ENCODE measurements at places on chromosomes 2 and 18.

DNA sequence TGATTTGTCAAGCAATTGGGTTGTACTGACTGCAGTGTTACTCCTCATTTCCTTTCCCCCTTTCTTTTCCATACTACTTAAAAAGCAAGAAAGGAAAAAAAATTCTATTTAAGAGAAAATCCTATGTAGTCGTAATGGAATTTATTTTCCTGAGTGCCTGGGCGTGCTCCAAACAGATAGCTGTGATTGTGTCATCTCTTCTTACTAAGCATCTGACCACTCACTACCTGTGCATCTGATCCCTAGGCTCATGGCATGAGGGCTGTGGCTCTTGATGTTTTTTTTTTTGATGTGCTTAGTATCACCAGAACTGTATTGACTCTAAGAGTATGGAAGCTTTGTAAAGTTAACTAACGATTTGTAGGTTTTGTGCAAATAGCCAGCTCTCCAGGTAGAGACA is 19.0 kb downstream of the CRIM1 start:
- peak; percentile 67 for DNase-seq

- DNase-seq, result no peak
Measured at GRCh38 chr2:75518638-75519465, 41.9 kb downstream of the EVA1A start.

DNA sequence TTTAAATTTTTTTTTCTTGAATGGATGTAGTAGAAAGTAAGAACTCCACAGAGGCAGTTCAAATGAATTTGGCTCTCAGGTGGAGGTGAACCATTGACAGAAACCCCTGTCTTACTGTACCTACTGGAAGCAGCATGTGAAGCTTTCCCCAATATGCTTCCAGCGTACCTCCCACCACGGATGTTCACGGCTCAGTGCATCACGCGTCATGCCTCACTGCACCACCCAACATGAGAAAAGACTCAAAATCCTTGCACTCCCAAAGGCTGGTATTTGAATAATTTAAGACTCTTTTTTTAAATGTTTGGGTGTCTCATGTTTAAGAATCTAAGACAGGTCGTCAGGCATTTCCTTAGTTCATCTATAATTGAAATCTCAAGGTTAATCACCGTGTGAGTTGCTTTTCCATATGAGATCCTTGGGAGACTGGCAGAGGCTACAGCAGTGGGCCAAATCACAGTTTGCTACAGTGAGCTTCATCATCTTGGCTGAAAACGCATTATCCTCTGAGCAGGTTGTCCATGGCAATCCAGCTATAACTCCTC is 846.4 kb downstream of the DCDC2C start:
- no peak for DNase-seq

DNA sequence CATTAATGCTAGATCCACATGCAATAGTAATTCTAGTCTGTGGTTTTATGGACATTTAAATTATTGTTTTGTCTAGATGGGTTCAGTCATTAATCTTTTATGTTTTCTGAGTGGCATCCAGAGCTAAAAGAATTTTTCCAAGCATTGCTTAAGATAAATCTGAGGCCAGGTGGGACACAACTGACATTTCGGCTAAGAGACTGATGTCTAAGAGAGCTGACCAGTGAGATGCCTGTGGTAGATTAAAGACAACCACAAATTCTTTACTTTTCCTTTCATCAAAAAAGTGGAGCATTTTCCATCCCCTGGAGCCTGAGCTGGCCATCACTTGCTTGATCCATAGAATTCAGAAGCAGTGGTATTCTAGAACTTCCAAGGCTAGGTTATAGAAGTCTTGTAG is 182.2 kb downstream of the NRP2 start:
- no peak for DNase-seq

GRCh38 chr2:120863661-120864320 is 128.1 kb downstream of the GLI2 start:
- DNase-seq, result peak; percentile 84

DNA sequence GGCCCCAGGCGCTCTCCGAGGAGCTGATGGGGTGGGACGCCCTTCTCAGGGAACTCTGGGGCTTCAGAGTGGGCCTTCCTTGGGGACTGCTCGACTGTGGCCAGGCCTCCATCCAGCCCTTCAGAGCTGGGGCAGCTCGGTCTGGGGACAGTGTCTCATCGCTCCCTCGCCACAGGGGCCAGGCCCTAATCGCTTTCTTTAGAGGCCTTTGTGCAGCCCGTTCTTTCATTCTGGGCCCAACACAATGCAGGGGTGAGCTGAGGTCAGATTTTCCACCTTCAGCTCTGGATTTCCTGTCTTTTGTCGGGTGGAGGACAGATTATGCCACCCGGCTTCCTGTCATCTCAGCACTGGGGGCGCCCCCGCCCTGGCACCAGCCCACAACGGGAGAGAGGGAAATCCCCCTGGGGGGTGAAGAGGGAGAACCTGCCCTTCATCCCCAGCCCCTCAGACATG is 25.2 kb downstream of the MYCN start:
- no peak for DNase-seq

DNA sequence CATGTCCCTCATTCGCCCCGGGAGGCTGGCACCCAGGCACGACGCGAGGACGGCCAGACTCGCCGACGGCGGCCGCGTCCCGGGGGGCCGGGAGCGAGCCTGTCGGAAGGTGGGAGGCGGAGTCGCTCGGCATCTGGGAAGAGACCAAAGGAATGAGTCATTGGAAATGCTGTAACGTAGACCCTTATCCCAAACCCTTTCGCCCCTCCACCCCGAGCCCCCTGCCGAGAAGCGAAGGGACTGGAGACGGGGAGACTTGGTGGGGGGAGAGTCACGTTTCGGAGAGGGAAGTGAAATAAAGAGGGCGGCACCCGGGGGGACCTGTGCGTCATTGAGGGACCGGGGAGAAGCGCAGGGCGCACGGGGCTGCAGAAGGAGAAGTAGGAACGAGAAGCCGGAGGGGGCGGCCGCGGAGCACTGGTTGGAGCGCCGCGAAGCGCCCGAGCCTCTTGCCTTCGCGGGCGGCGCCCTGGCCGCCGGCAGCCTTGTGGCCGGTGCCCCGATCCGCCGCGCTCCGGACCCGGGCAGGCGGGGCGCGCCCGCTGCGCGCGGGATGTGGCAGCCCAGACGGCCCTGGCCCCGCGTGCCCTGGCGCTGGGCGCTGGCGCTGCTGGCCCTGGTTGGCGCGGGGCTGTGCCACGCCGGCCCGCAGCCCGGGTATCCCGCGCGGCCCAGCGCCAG is at the start of gene EMILIN2:
EMILIN2 (plus strand) TSS at position 371 of the 681 bp plus-strand sequence; CDS start at position 554, 183 bp downstream.
- DNase-seq, result peak; percentile 26

GRCh38 chr18:1511619-1512311 is 607.1 kb downstream of the ADCYAP1 start:
- no peak for DNase-seq

- DNase-seq, result no peak
Measured at GRCh38 chr18:2396162-2396505, 175.2 kb downstream of the METTL4 start.

GRCh38 chr2:74881626-74882298 is 47.8 kb downstream of the HK2 start:
- DNase-seq, result no peak

DNA sequence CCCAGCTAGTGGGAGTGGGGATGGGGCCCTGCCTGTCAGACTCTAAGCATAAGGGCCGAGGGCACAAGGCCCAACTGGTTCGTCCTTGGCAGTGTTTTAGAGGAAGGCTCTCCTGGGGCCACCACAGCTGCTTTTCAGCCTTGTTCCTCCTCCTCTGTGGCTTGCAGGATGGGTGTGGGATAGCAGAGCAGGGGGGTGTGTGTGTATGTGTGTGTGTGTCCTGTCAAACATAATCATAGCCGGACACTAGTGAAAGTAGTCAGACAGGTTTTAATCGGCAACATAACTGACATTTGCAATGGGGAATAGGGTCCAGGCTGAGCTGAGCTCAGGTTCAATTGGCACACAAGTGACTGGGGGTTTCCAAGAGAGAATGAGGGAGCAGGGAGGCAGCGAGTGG is 114.2 kb downstream of the SEPTIN10 start:
- DNase-seq, result no peak

- DNase-seq, result peak; percentile 73
Measured at GRCh38 chr2:182866461-182867406, at the start of gene FRZB. Gene FRZB, minus strand, starts transcription at chr2:182866637. Its CDS starts 85 bp downstream, at chr2:182866552.

DNA sequence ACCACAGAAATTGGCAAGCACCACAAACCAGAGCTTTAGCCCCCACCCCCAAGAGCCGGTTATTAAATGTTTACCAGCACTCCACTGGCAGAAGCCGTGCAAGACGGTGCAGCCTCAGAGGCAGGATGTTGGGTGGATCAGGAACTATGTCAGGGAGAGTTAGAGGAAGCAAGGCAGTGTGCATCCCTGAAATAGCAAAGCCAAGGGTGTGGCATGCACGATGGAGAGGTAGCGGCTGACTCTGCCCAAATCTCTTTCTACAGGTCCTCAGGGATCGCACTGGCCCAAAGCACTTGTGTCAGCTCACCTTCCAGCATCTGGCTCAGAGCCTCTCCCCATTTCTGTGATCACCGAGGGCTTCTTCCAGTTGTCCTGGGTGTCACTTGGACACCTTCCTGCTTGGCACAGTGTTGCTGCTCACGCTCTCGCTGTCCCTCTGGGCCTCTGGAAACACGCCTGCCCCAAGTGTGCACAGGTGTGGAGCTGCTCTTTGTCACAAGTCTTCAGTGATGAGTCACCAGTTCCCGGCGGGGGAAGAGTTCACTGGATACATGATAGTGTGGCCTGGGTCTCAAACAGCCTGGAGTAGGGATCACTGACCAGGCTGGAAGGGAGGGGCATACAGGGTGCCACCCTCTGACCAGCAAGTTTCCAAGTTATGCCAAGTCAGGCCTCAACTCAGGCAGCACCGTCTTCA is 17.3 kb upstream of the B3GNT7 start:
- DNase-seq, result no peak

- no peak for DNase-seq
Measured at GRCh38 chr2:151679994-151680393, 54.3 kb downstream of the NEB start.

DNA sequence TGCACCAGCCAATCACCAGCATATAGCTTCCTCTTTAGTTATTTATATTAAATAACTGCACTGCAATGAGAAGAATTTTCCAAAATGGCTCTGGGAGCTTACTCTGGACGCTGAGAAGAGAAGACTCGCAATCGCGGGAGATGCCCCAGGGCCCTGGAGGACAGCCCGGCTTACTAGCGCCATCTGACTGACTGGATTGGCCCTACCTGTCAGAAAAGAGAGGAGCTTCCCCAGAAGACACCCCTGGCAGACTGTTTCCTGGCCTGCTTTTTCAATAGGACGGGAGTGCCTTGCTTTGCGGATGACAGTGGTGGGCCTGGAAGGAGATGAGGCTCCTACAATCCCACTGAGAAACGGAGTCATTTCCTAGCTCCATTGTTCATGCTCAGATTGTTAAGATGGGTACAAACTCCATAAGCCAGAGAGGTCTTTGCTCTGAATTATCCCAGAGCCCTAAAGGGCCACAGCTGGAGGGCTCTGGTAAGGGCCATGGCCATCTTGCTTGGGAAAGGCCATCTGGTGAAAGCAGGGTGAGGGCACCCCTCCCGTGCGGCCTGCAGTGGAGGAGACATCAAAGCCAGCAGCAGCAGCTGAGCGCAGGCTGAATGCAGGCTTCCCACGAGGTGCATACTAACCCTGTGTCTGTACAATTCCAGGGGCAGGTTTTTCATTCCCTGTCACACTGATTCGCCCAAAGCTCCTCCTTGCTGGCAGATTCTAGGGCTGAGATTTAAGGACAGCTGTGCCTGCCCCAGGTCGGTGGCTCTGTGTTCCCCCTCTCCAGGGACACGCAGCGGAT is 92.1 kb downstream of the GALR1 start:
- no peak for DNase-seq

DNA sequence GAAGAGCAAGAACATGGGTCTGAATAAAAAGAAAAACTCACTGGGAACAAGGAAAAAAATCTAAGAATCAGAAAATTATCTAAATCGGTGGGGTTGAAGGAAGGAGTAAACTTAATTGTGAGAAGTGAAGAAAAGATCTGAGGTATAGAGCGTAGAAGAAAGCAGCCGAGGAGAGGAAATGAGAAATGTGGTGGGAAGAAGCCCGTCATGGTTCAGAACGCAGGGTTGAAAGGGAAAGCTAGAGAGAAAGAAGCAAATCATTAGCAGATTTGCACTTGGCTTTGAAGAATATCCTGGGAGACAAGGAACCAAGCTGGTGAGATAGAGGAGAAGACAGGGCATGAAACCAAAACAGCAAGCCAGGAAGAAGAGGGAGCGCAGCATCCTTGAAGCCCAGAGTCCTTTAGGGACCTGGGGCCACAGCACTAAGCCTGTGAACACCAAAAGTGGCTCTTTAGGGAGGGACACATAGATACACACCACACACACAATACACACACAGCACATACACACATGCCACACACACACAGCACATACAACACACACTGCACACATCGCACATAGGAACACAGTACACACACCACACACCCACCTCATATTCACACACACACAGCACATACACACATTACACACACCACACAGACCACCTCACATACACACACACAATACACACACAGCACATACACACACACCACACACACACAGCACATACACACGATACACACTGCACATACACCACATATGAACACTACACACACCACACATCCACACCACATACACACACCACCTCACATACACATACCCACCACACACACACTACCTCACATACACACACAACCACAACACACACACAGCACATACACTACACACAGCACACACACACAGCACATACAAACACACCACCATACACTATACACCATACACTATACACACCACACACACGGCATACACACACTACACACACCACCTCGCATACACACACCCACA is 274.6 kb downstream of the ETAA1 start:
- DNase-seq, result no peak

GRCh38 chr2:37679072-37679695 is 7.7 kb upstream of the CDC42EP3 start:
- DNase-seq, result no peak

DNA sequence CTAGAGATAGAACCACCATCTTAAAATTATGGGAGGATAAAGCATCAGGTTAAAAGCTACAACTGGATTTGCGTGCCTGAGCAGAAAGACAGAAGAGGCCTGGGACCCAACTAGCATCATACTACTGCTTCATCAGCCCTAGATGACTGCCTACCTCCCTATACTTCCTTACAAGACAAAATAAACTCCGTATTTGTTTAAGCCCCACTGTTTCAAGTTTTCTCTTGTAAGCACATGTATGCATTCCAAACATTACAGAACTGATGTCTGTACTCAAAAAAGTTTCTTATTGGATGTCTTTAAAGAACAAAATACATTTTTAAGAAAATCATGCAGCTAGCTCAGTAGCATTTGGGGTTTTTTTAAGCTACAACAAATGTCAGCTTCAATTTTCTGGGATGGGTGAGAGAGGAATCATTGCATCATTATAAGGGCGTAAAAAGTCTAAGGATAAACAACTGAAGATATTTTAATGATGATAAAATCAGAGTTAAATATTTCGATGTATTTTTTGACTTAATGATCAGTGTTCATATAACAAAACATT is 213.1 kb downstream of the EXOC6B start:
- DNase-seq, result no peak

GRCh38 chr18:37567994-37568359 is 2.4 kb upstream of the CELF4 start:
- no peak for DNase-seq

GRCh38 chr18:49565612-49566011 is 3.8 kb downstream of the LIPG start:
- peak; percentile 39 for DNase-seq

Measured in iris pigment epithelial cell (primary cell).